ENCODE measurements at places on chromosomes 7 and 10. TPM values are rescaled to one million over a fixed set of nuclear protein-coding genes. Genes with fewer than 3 reads are reported as not detected.

CREM gene
- 10.0 TPM for polyA plus RNA-seq

FGFR2 gene
- 15.4 TPM for polyA plus RNA-seq

MTPN gene
- polyA plus RNA-seq = 54.8 TPM

CASD1 gene
- 3.9 TPM for polyA plus RNA-seq

VAX1 gene
- not detected for polyA plus RNA-seq
